ENCODE measurements at places on chromosomes 6 and 20.

DNA sequence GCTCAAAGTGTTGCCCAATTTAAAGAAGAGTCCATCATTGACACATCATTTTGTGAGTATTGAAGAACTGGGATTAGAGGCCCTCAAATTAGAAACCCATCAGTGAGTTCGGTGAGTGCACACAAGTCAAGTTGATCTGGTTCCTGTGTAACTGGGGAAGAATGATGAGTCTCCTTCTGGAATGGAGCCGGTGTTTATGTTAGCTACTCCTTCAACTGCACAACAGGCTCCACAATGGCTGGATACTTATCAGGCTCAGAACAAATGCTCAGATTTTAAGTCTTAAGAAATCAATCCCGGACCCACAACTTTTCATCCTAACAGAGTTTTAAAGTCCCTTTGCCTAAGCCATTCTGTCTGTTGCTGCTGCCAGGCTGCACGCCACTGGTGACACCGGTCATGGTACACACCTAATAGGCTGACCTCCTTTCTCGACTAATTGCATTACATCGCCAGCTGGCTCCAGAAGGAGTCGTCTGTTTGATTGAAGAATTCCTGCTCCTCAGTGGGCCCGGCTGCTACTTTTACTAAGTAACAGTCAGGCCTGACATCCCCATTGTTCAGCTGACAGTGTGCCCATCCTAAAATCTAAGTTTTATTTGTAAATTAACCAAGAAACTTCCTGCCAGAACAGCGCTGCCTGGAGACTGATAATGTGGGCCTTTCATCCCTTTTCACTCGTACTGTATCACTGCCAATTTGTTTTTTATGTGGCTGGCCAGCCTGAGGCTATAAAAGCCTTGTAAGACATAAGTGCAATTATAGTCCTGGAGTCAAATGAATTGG is 130.4 kb downstream of the INSM1 start:
- no peak for DNase-seq

GRCh38 chr6:2823104-2823850 is 18.4 kb downstream of the SERPINB1 start:
- no peak for DNase-seq

- DNase-seq = no peak
Measured at GRCh38 chr20:23393996-23394775, 27.1 kb downstream of the NAPB start.

GRCh38 chr20:46936415-46937156 is 41.9 kb downstream of the EYA2 start:
- no peak for DNase-seq

DNA sequence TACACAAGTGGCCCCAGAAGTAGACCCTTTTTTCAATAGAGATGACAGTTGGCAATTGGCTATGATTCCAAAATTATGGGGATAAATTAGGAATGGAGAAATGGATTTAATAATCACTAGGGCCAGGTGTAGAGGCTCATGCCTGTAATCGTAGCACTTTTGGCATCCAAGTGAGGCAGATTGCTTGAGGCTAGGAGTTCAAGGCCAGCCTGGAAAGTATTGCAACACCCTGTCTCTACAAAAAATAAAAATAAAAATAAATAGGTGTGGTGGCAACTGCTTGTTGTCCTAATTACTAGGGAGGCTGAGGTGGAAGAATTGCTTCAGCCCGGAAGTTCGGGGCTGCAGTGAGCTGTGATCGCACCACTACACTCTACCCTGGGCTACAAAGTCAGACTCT is 60.0 kb downstream of the BMP2 start:
- no peak for DNase-seq

DNA sequence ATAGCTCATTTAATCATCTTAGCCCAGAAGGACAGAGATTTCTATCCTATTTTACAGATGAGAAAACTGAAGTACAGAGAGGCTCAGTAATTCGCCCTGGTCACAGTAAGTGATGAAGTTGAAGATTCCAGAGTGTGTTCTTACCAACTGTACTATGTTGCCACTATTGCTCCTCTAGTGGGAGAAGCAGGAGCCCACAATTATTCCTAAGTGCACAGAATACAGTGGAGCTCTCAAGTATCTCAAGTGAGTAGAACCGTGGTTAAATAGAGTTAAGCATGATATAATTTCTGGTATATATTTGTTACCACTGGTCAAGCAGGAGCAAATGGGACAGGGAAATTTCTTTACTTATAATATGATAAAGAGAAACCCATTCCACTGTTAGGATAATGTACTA is 22.1 kb downstream of the REPS1 start:
- DNase-seq = no peak
